ENCODE measurements at places on chromosomes 3 and 15.
A peak's percentile ranks its signal among the peaks of the same experiment; 100 is the strongest.

- no peak for DNase-seq
These were observed 31.4 kb downstream of the SETMAR start for GRCh38 chr3:4334548-4334947.

DNA sequence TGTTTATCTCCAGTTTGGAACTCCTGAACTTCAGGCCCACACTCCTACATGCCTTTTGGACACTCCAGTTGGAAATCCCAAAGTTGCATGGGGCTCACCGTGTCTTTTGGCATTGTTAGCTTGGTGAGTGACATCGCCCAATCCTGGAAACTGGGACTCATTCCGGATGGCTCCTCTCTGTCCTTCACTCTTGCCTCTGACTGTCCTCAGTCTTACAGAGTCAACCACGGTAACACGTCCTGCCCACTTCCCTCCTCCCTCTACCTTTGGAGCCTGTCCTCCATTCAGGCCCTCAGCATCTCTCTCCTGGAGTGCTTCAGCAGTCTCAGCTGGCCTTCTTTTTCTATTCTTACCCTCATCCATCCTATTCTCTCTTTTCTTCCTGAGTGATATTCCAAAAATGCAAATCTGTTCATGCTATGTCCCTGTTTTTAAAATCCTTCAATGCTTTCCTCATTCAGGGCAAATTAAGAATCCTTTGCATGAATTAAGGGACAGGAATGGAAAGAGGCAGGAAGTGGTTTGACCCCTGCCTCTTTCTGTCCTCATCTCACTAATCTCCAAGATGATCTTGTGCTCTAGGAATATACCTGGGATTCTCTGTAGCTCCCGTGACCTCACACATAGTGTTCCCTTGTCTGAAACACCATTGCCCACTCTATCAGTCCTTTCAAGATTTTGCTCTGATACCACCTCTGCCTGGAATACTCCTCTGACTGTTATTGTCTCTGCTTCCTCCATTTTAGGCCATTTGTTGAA is 42.5 kb downstream of the LPP start:
- no peak for DNase-seq

DNA sequence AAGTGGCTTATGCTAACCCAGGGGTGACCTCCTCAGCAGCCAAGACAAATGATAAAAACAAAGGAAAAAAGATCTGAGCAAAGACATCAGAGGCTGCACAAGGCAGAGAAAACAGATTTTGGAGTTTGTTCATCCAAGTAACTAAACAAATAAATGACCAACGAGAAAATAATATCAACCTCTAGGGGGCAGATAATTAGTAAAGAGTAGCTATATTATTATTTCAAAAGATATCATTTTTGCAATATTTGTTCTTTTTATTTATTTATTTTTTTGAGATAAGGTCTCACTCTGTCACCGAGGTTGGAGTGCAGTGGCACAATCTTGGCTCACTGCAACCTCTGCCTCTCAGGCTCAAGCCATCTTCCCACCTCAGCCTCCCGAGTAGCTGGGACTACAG is 101.8 kb downstream of the PCCB start:
- DNase-seq: no peak

DNA sequence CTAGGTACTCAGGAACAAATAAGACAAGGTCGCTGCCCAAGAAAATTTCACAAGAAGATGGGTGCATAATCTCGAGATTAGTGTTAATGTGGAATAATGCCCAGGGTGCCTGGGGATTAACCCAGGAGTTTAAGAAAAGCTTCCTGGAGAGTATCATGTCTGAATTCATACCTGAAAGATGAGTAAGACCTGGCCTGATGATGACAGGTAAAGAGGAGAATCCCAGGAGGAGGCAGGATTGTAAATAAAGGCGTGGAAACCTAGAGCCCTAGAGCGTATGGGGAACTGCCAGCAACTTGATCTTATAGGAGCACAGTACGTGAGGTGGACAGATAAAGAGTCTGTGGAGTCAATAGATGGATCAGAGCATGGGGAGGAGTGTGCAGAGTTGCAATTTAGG is 43.0 kb downstream of the ARRDC4 start:
- no peak for DNase-seq

- DNase-seq: no peak
These were observed 749.2 kb downstream of the NAALADL2 start for GRCh38 chr3:175608356-175608755.

GRCh38 chr15:80875568-80876347 is 96.6 kb downstream of the CEMIP start:
- no peak for DNase-seq

- DNase-seq: no peak
These were observed 18.4 kb upstream of the GHSR start for GRCh38 chr3:172466553-172467130.

DNA sequence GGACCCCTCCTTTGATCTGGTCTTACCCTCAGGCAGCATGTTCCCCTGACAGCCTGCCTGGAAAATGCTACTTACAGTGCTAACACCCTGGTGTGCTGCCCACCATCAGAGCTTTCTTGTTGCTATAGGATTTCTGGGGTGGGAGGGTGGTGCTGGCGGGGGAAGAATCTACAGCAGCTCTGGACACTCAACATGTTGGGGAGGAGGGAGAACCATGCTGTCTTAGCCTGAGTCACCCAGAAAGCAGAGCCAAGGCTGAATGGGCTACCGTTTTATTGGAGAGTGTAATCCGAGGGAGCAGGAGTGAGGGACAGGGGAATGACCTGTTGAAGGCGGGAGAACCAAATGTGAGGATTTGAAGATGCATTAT is 45.6 kb downstream of the MFSD1 start:
- no peak for DNase-seq

DNA sequence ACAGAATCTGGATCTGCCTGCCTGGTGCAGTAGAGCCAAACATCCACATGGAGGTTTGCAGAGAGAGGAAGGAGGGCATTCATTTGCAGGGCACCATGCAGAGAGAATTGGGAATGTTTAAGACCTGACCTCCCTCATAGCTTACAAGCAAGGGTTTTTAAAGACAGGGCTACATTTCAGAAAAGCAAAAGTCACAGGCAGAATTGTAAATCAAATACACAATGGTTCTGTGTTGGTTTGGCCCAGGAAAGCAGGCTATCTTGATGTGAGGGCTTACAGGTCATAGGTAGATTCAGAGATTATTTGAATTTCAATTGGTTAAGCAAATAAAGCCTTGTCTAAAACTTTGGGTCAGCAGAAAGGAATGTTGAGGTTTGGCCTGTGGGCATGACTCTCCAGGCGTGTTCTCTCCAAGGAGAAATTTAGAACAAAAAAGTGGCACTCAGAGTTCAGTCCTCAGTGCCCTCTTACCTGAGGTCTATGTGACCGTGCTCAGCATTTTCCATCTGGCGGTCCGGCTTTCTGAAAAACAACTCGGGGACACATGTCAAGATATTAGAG is 91.5 kb downstream of the CD47 start:
- DNase-seq: no peak

- DNase-seq: no peak
These were observed 40.4 kb upstream of the SMAD3 start for GRCh38 chr15:67024998-67025368.

DNA sequence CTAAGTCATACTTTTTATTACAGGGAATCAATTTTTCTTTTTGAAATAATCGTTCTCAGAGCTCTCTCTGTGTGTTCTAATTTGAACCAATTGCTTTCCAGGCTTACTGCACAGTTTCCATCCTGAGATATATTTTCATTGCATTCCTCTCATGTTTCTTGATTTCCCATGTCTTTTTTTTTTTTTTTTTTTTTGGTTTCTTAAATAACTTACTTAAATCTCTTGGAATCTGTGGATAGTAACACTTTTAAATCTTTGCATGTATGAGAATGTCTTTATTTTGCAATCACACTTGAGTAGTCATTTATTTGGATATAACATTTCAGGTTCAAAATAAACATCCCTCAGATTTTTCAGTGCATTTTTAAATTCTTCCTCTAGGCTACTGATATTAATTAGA is 14.5 kb upstream of the ABTB1 start:
- no peak for DNase-seq

GRCh38 chr3:147397155-147397874 is 9.0 kb downstream of the ZIC4 start:
- no peak for DNase-seq

- no peak for DNase-seq
These were observed 38.8 kb downstream of the ZPLD1 start for GRCh38 chr3:102473648-102474047.

DNA sequence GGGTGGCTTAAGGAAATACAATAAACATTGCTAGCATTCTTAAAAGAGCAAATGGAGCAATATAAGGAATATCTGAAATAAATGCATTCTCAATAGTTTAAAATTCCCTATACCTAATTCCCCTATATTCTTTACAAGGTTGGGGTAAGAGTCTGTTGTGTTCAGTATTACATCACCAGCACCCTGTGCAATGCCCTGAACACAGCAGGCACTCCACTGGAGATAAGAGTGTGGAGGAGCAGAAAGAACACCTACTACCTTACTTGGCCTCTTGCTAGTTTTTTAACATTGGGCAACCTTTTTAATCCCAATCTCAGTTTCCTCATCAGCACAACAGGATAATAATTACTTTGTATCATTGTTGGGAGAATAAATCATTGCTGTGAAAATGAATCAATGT is 140.2 kb upstream of the PLXND1 start:
- no peak for DNase-seq

DNA sequence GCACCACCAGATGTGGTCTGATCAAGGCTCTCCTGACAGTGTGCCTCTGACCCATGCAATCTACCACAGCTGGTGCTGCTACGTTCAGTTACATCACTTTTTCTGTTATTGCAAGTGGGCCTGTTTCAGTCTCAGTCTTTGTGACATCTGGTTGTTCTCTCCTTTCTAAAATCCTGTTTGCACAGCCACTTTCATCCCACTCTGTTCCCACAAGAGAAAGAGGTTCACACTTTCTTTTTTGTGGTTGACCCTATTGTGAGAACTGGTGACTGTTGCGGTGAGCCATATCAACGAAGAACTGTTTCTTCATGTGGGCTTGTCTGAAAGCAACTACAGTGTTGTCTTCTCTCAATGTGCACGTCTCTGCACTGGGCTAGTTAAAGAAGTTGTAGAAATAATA is 342.8 kb upstream of the ARPP21 start:
- DNase-seq: no peak

DNA sequence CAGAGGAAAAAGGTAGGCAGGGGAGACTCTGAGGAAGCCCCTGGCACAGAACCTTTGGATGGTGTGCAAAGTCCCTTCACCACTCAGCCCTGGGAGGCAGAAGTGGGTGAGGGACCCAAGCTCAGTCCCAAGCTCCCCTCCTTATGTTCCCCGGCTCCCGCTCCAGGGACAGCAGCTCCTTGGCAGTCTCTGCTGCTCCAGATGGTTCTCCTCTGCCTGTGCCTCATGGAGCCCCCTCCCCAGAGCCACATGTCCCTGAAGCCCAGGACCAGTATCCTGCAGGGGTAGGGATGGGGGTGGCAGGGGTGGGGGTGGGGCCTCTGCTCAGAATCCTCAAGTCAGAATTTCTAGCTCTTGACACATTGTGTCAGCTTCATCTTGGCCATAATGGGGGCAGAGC is 8.0 kb upstream of the CAMKV start:
- no peak for DNase-seq

DNA sequence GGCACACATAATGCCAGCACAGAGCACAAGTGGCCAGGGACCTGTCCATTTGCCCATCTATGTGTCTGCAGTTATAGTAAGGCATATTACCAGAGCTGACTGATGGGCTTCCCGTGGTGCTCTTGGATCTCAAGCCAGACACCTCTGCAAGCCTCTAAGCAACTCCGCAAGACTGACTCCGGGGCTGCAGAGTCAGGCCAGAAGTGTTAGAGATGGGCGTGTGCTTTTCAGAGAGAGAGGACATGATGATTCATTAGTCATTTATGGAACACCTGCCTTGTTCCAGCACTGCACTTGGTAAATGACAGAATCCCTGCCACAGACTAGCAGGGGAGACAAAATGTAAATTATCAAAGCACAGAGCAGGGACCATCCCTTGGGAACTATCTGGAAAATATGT is 559.0 kb downstream of the PDCD6IP start:
- no peak for DNase-seq

DNA sequence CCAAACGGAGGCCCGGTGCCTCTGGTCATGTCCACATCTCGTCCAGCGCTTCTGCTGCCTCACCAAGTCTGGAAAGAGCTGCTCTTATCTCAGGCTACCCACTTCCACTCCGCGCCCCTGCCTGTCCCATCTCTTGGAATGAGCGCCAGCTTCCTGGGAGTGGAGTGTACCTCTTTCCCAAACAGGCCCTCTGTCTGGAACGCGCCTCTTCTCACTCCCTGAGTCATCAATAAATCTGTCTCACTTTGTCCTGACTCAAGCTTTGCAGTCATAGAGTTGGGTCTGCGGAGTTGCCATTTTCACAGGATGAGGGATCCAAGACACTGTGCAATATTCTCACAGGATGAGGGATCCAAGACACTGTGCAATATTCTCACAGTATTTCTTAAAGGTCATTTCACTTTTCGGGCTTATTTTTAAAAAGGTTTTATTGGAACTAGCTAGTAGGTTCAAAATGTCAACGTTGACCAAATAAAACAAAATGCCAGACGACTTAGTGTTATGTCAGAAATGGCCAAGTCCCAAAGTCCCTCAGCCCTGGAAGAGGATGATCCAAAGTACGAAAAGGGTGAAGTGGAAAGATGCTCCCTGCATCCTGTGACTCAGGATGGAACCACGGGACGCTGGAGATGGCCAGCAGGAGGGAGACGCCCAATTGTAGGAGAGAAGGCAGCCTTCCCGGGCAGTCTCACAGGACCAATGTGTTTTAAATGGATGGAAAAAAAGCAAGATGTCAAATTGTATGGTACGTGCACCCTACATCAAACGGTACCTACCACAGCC is 81.1 kb downstream of the CHSY1 start:
- DNase-seq: no peak

DNA sequence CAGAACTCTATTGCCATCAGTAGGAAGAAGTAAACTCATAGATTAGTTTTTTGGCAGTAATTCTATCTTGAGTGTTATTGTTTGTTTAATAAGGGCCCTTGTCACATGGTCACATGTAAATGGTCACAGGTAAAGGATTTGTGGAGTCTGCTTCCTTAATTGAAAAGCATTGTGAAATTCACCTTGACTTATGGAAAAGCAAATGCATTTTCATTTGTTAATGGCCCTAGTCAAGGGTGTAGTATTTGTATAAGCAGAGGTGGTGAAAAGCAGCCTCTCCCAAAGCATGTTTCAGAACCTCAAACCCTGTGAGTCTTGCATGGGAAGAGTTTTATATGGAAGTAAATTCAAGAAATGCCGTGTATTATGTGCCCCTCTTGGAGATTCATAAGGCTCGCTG is 197.5 kb upstream of the NR2E3 start:
- DNase-seq: no peak

GRCh38 chr3:148861277-148861869 is 3.7 kb upstream of the CPA3 start:
- DNase-seq: no peak

- peak; percentile 44 for DNase-seq
These were observed 62.7 kb downstream of the PDE8A start for GRCh38 chr15:85044251-85044853.

GRCh38 chr3:128052595-128053351 is 536 bp downstream of the SEC61A1 start:
- DNase-seq: no peak

- no peak for DNase-seq
These were observed 318.9 kb upstream of the IL12A start for GRCh38 chr3:159669766-159670165.

- DNase-seq: peak; percentile 7
These were observed 509.6 kb downstream of the IGSF11 start for GRCh38 chr3:118525077-118525476.
